ENCODE measurements at places on chromosomes 12 and 14. TPM values are rescaled to one million over a fixed set of nuclear protein-coding genes. Genes with fewer than 3 reads are reported as not detected.

Gene RTN1
- total RNA-seq: 15.4 TPM

Gene TTC9
- total RNA-seq: under 0.01 TPM

Gene TAS2R7
- not detected for total RNA-seq

Gene MOK
- total RNA-seq: 9.0 TPM

Gene RDH16
- 0.30 TPM for total RNA-seq

Gene KRT73
- not detected for total RNA-seq

Gene GLIPR1
- 47.2 TPM for total RNA-seq
